ENCODE measurements at places on chromosomes 4 and X.

GRCh38 chrX:5646818-5647217 lies 581.8 kb downstream of the NLGN4X start:
- no peaks in the 10 kb centered on the region for H3K4me1 ChIP-seq
- no peak overlapping the region for H3K4me3 ChIP-seq
- H3K36me3 ChIP-seq, result no peaks in the 10 kb centered on the region

DNA sequence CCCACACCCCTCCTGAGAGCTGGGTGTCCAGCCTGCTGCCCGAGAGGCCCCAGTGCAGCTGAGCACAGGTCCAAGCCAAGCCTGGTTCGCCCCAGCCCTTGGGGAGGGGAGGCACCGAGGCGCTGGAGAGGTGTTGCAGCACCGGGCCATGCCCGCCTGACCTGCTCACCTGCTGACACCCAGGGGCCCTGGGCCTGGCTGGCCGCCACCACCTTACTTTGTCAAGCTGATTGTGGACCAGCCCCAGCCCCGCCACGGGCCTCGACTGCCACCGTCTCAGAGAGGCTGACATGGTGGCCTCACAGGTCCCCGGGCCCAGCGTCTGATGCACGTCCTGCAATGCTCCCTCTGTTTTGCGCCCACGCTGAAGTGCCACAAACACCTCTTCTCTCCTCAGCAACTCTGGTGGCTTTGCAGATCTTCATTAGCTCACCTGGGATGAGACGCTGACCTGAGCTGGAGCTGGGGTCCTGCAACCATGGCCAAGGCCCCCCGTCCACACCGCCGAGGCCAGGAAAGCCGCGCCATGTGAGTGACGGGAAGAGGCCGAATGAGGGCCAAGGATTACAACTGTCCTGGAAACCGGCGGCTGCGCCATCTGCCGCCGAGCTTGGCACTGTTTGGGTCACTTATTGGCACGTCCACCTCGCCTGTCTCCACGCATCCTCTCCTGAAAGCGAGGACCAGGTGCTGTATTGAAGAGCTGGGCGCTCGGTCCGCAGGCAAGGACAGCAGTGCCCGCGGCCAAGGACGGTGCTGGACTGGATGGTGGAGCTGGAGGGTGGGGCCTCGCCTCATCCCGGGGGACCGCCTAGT lies 7.6 kb downstream of the CPLX1 start:
- H3K27me3 ChIP-seq, result peaks cover 3% of the 10 kb centered on the region
- DNase-seq, result no peak
- no peaks in the 10 kb centered on the region for H3K36me3 ChIP-seq
- H3K4me3 ChIP-seq, result no peak overlapping the region

DNA sequence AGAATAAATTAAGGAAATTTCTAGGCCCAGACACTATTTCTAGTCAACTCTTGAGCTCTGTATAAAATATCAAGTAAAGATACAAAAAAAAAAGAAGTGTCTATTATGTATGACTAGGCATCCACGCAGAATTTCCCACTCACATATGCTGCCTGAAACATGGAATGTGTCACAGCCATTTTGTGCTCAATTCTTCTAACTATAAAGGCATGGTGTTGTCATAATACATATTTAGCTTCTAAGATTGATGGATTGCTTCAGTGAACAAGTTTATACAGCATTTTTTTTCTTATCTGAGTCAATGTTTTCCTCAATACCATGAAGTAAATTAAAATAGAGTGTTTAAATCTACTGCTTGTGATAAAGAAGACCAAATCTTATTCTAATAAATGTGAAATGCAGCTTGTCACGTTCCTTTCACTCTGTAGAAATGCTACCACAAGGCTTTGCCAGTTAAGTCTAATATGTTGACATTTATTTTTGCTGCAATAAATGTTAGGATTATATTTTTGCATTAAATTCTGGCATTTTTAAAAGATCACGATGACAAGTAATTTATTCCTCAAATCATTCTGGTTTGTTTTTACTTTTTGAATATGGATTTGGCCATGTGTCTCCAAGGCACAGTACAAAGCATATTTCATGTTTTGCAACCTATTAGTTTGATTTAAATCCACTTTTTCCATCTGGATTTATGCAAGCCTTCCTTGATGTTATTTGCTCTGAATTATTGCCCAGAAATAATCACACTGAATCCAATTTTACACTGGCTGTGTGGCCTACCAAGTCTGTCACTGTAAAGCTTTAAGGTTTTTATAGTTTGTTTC lies 1829.0 kb upstream of the PCDH7 start:
- no peak overlapping the region for H3K27ac ChIP-seq
- H3K27me3 ChIP-seq, result no peaks in the 10 kb centered on the region
- no peaks in the 10 kb centered on the region for H3K4me1 ChIP-seq
- no peak for DNase-seq
- no peak overlapping the region for H3K4me3 ChIP-seq

GRCh38 chrX:16558489-16558888 lies 91.5 kb upstream of the S100G start:
- H3K27ac ChIP-seq, result no peak overlapping the region
- no peaks in the 10 kb centered on the region for H3K36me3 ChIP-seq
- DNase-seq, result no peak
- no peaks in the 10 kb centered on the region for H3K27me3 ChIP-seq
- no peak overlapping the region for H3K4me3 ChIP-seq

DNA sequence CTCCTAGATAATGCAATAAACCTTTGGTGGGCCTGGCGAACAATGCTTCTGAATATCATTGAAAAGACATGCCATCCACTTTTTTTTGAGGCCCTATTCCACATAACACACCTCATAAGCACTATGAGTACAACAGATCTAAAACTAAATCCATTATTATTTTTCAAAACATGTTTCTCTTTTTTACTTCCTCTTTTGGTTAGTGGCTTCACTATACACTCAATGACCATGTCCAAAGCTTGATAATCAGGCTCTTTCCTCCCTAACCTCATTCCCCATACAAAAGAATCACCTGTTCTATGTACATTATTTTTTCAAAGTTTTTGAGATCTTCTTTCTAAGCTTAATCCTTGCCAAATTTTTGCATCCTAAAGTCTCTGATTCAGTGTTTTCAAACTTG lies 20.4 kb upstream of the NPY2R start:
- no peak overlapping the region for H3K27ac ChIP-seq
- H3K27me3 ChIP-seq, result no peaks in the 10 kb centered on the region
- H3K4me1 ChIP-seq, result no peaks in the 10 kb centered on the region
- H3K4me3 ChIP-seq, result no peak overlapping the region

DNA sequence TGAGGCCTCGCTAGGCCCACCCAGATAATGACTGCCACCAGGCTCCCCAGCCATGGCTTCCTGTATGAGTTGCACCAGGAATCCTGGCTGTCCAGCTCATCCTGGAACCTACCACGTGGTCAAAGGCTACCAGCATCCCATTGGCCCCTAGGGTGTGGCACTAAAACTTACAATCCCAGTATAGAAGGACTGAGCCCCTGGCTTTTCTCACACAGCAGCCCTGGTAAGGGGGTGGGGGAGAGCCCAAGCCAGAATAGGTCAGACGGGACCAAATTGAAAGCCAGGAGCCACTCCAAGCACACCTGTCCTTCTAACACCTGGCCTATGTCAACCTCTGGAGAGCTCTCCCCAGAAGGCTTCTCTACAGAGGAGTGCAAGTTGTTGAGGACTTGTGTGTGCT lies 269.3 kb upstream of the AGTR2 start:
- no peak overlapping the region for H3K4me3 ChIP-seq
- H3K4me1 ChIP-seq, result no peaks in the 10 kb centered on the region
- no peak for DNase-seq
- H3K27ac ChIP-seq, result no peak overlapping the region
- H3K36me3 ChIP-seq, result no peaks in the 10 kb centered on the region
- H3K27me3 ChIP-seq, result no peaks in the 10 kb centered on the region

GRCh38 chrX:100802843-100803242 lies 17.3 kb upstream of the CSTF2 start:
- no peaks in the 10 kb centered on the region for H3K27me3 ChIP-seq
- no peak overlapping the region for H3K4me3 ChIP-seq
- no peaks in the 10 kb centered on the region for H3K36me3 ChIP-seq
- H3K27ac ChIP-seq, result no peak overlapping the region
